ENCODE measurements at places on chromosomes 1 and 21. TPM values are rescaled to one million over a fixed set of nuclear protein-coding genes. Genes with fewer than 3 reads are reported as not detected.

- no peaks in the 10 kb centered on the region for H3K36me3 ChIP-seq
- H3K27me3 ChIP-seq: no peaks in the 10 kb centered on the region
- H3K4me1 ChIP-seq: no peaks in the 10 kb centered on the region
- no peak overlapping the region for H3K4me3 ChIP-seq
These were observed 26.5 kb downstream of the IGFN1 start for GRCh38 chr1:201217146-201217545.

DNA sequence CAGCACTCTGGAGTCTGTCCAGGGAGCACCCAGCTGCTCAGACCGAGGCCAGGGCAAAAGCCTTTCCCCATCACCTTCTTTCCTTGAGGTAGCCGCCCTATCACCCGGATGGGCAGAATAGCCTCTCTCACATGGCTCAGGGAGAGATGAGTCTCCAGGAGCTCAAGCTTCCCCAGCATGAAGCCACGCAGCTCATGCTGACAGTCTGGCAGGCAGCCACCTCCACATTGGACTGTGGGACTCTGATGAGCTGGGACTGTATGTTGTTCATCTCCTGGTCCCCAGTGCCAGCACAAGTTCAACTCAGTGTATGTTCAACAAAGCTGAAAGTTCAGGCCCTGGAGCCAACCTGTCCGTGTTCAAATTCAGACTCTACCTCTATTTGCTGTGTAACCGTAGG, 75.2 kb upstream of the ZC3H12A start:
- no peak for DNase-seq
- H3K27ac ChIP-seq: no peak overlapping the region
- H3K4me3 ChIP-seq: no peak overlapping the region
- H3K4me1 ChIP-seq: no peaks in the 10 kb centered on the region
- H3K27me3 ChIP-seq: no peaks in the 10 kb centered on the region

- H3K27ac ChIP-seq: no peak overlapping the region
- H3K4me3 ChIP-seq: no peak overlapping the region
- H3K36me3 ChIP-seq: no peaks in the 10 kb centered on the region
- no peaks in the 10 kb centered on the region for H3K27me3 ChIP-seq
- peaks cover 7% of the 10 kb centered on the region for H3K4me1 ChIP-seq
These were observed 439.6 kb upstream of the USP24 start for GRCh38 chr1:55654750-55655149.

DNA sequence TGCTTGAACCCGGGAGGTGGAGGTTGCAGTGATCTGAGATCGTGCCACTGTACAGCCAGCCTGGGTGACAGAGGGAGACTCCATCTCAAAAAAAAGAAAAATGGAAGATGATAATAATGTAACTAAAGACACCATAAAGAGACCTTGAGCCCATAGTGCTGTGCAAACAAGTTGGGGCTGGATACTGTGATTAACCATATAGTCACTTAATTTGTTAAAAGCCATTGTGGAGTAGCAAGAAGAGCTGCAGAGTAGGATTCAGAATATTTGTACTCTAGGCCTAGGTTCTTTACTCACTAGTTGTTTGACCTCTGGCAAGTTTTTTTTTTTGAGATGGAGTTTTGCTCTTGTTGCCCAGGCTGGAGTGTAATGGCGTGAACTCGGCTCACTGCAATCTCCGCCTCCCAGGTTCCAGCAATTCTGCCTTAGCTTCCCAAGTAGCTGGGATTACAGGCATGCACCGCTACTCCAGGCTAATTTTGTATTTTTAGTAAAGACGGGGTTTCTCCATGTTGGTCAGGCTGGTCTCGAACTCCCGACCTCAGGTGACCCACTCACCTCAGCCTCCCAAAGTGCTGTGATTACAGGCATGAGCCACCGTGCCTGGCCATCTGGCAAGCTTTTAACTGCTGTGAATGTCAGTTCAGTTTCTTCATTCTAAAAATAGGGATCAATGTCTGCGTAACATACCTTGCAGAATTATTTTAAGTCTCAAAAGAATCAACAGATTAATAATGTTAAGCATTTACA, 12.8 kb downstream of the CAP1 start:
- H3K36me3 ChIP-seq: no peaks in the 10 kb centered on the region
- peaks cover 8% of the 10 kb centered on the region for H3K4me1 ChIP-seq
- H3K27me3 ChIP-seq: no peaks in the 10 kb centered on the region
- no peak for DNase-seq
- no peak overlapping the region for H3K27ac ChIP-seq

- no peak for DNase-seq
- no peak overlapping the region for H3K4me3 ChIP-seq
- no peaks in the 10 kb centered on the region for H3K36me3 ChIP-seq
- H3K4me1 ChIP-seq: no peaks in the 10 kb centered on the region
- H3K27me3 ChIP-seq: no peaks in the 10 kb centered on the region
These were observed 80.8 kb downstream of the DMRTB1 start for GRCh38 chr1:53539711-53540603.

GRCh38 chr1:109926662-109927300, 16.1 kb downstream of the CSF1 start:
- no peaks in the 10 kb centered on the region for H3K36me3 ChIP-seq
- H3K4me1 ChIP-seq: peaks cover 33% of the 10 kb centered on the region
- H3K27ac ChIP-seq: no peak overlapping the region
- no peak for DNase-seq

Gene SMCP
- total RNA-seq: not detected

Gene IGSF9
- total RNA-seq: 2.4 TPM

Gene HTR6
- not detected for total RNA-seq

Gene HPDL
- total RNA-seq: 2.0 TPM

All from ovary (tissue), 10 donors.